ENCODE measurements at places on chromosomes 3 and 15. TPM values are rescaled to one million over a fixed set of nuclear protein-coding genes. Genes with fewer than 3 reads are reported as not detected.

The RASL12 gene
- 0.18 TPM for total RNA-seq

The NME9 gene
- not detected for total RNA-seq

The SEMA3B gene
- total RNA-seq: 5.2 TPM

The SYNM gene
- 28.6 TPM for total RNA-seq

The MESP2 gene
- total RNA-seq: 0.52 TPM

The AGBL1 gene
- total RNA-seq: not detected

The LRTM1 gene
- total RNA-seq: not detected

The KLHL6 gene
- not detected for total RNA-seq

The CEMIP gene
- total RNA-seq: 1.0 TPM

The LRRIQ4 gene
- total RNA-seq: not detected

The MUC20 gene
- total RNA-seq: 0.42 TPM

The SETD2 gene
- total RNA-seq: 17.4 TPM

The KNG1 gene
- total RNA-seq: not detected

The SLC9C1 gene
- not detected for total RNA-seq

The ITIH1 gene
- total RNA-seq: not detected

The EPHA6 gene
- 0.12 TPM for total RNA-seq

The STRIT1 gene
- total RNA-seq: not detected

The TTC21A gene
- 2.8 TPM for total RNA-seq

The ARPP21 gene
- total RNA-seq: 0.11 TPM

The RSL24D1 gene
- total RNA-seq: 105 TPM

The LOXL1 gene
- 0.70 TPM for total RNA-seq

The USP8 gene
- 36.6 TPM for total RNA-seq

The FBN1 gene
- 5.5 TPM for total RNA-seq

The FBXW12 gene
- total RNA-seq: not detected

The GLDN gene
- total RNA-seq: 0.08 TPM

The SLC12A8 gene
- 2.3 TPM for total RNA-seq

The KBTBD13 gene
- not detected for total RNA-seq

The CACNA2D2 gene
- 0.53 TPM for total RNA-seq

The IQCF5 gene
- total RNA-seq: not detected

The KIF7 gene
- 3.4 TPM for total RNA-seq

The PLCL2 gene
- total RNA-seq: 3.9 TPM

The SLC22A13 gene
- not detected for total RNA-seq

The FGD5 gene
- total RNA-seq: 0.03 TPM

The CSPG5 gene
- 0.89 TPM for total RNA-seq

The ADAMTSL3 gene
- 0.34 TPM for total RNA-seq

The SLC6A6 gene
- total RNA-seq: 97.2 TPM

The HTR3E gene
- not detected for total RNA-seq

The MKRN2OS gene
- total RNA-seq: not detected

The EIF4E3 gene
- 3.9 TPM for total RNA-seq

The GOLGA8H gene
- total RNA-seq: 2.4 TPM

The PRR20G gene
- 2.8 TPM for total RNA-seq

The RHOV gene
- 3.9 TPM for total RNA-seq

The GOLGA6L24 gene
- not detected for total RNA-seq
